NCI-H510A treated with DMSO at 0.1 percent for 48 hours (cell line): ENCODE measurements at places on chromosomes 7 and 10.

DNA sequence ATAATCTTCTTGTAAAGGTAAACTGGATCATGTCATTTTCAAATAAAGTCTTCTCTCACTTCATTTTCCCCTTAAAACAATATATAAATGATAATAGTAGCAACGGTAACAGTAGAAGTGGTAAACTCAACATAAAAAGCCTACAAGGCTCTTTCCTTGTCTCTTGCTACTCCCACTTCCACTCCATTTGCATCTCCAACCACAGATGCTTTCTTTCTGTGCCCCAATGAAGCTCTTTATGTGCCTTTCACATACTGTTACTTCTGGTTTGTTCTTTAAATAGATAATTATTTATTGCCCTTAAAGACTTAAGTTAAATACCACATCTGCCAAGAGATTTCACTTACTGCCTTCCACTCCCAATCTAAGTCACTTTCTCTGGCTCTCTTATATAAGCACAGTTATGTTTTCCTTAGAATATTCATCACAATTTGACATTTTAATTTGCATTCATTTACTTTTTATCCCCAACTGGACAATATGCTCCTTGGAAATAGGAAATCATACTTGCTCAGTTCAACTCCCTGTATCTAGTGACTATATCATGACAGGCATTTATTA is 149.9 kb downstream of the CRPPA start:
- no peak for DNase-seq

DNA sequence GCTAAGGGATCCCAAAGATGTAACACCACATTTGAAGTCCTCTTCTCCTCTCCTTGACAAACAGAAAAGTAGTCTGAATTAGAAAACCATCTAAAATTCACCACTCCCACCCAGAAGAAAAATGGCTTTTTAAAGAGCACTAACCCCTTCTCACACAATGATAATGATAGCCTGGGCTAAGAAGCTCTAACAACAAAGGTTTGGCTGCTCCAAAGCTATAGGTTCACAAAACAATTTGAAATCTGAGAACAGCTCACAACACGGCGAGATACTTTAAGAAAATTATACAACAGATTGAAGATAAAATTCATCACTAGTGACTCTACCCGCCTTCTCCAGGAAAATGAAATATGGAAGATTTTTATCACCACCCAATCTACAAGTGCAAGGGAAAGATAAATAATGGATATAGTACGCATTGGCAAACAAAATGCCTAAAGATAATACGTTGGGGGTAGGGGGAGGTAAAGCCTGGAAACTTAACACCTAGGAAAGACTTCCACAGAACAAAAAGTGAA is 7.4 kb downstream of the ITGB1 start:
- DNase-seq, result no peak

DNA sequence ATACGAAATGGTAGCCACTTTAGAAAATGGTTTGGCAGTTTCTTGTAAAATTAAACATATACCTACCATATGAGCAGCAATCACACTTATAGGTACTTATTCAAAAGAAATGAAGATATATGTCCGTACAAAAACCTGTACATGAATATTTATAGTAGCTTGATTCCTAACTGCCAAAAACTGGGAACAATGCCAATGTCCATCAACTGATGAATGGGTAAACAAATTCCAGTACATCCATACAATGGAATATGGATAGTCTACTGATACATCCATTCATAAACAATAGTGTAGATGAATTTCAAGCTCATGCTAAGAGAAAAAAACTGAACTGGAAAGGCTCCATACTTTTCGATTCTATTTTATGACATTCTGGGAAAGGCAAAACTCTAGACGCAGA is 68.5 kb downstream of the AGK start:
- DNase-seq, result no peak

DNA sequence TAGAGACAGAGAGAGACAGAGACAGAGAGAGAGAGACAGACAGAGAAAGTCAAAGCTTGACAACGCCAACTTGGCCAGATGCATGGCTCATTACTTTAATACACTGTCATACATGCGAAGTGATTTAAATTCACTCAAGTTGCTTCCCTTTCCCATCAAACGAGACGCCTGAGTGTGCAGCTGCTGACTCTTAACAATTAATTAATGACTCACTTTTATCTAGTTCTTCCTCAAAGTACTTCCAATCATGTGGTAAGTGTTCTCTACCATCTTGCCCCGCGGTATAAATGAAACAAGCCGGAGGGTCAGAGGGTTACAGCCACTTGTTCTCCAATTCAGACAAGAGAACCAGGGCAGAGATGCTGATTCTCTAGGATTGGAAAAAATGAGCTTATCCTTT is 90.8 kb downstream of the SFMBT2 start:
- no peak for DNase-seq

GRCh38 chr10:108970016-108970415 is 953.3 kb downstream of the XPNPEP1 start:
- DNase-seq, result no peak

DNA sequence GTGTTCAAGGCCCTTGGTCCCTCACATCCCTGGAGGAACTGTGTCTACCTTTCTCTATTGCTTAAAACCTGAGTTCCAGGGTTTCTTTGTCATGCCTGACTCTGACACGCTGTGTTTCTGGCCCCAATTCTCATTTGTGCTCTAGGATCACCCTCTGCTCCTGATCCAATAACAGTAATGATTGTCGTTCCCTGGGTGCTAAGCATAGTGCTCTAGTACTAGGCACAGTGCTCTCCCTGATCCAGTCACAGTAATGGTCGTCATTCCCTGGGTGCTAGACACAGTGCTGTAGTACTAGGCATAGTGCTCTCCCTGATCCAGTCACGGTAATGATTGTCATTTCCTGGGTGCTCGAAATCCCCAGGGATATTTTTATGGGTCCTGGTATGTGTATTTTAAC is 46.6 kb upstream of the UCN3 start:
- DNase-seq, result no peak

DNA sequence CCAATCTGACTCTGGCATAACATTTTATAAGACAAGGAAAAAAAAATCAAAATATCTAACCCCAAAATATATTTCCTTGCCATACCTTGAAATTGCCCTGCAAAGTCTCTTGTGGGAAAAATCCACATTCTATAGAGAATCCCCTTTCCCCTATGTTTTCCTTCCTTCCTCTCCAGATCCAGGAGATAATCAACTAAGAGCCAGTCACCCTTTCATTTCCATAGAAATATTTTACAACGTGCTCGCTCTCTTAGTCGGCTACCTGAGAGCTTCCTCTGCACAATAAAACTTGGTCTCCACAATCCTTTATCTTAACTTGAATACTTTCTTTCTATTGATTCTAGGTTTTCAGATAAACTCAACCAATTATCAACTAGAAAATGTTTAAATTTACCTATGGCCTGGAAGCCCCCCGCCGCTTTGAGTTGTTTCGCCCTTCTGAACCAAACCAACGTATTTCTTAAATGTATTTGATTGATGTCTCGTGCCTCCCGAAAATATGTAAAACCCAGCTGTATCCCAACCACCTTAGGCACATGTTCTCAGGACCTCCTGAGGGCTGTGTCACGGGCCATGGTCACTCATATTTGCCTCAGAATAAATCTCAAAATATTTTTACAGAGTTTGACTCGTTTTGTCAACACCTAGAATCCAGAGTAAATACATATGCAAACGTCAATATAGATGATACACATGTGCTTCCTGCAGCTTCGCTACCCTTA is 869 bp downstream of the PSAP start:
- DNase-seq, result no peak
